ENCODE measurements at places on chromosomes 6 and 20.

DNA sequence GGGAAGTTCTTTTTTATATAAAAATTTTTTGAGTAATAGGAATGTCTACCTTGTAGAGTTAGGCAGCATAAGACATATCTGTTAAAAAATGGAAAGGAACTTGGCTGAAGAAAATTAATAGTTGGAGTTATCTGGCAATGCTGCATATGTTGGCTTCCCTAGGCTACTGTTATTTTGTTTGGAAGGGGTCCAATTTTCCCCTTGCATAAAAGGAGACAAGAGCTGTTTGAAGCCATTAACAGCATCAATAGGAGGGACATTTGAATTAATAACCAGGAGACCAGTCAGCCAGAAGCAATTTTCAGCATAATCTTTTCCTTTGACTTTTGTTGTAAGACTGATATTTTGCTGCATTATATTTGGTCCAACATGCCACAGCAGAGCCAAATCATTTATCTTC, 80.9 kb upstream of the TAB2 start:
- no peak overlapping the region for H3K27ac ChIP-seq
- no peak overlapping the region for H3K4me3 ChIP-seq
- H3K36me3 ChIP-seq, result no peaks in the 10 kb centered on the region
- H3K4me1 ChIP-seq, result peaks cover 34% of the 10 kb centered on the region

DNA sequence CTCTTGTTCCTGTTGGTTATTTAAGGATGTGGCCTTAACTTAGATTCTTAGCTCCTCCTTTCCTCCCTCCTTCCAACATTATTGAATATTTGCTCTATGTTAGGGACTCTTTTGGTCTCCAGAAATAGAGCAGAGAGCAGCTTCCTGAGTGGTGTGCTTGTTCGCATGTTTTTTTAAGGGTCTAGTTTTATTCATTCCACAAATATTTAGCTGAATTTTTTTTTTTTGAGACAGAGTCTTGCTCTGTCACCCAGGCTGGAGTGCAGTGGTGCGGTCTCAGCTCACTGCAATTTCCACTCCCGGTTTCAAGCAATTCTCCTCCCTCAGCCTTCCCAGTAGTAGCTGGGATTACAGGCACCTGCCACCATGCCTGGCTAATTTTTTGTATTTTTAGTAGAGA, 169.2 kb downstream of the ZFAND3 start:
- H3K27ac ChIP-seq, result no peak overlapping the region
- H3K4me3 ChIP-seq, result no peak overlapping the region
- H3K4me1 ChIP-seq, result no peaks in the 10 kb centered on the region
- DNase-seq, result no peak
- no peaks in the 10 kb centered on the region for H3K36me3 ChIP-seq

GRCh38 chr20:62879275-62880146, 17.9 kb upstream of the TCFL5 start:
- H3K4me1 ChIP-seq, result peaks cover 5% of the 10 kb centered on the region
- no peak overlapping the region for H3K4me3 ChIP-seq
- no peak for DNase-seq
- peaks cover 37% of the 10 kb centered on the region for H3K36me3 ChIP-seq
- H3K27me3 ChIP-seq, result no peaks in the 10 kb centered on the region

DNA sequence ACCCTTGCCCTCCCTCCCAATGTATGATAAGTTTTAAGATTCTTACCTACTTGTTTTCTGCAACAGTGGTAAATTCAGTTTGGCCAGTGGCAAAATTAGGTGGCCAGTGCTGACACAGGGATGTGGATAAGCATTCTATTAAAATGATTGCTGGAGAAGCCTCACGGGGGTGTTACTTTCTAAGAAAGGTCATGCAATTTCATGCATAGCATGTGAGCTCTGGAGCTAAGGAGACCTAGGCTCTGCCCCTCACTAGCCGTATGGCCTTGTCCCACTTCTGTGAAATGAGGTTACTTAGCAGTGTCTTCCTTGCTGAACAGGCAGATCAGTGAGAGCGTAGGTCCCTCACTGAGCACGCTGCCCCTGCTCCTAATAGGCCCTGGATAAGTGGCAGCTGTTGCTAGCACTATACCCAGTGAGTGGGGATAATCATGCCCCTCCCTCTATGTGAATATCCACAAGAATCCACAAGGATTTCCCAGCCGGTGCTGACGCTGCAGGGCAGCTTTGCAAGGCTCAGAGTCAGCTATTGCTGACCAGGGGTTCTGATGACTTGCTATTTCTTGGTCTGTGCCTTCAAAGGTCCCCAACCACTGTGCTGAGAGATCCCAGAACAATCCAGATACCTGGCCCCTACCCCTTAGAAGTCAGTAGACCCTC, 86.5 kb upstream of the MRPS10 start:
- H3K4me3 ChIP-seq, result no peak overlapping the region
- H3K4me1 ChIP-seq, result no peaks in the 10 kb centered on the region
- no peak overlapping the region for H3K27ac ChIP-seq
- DNase-seq, result no peak
- no peaks in the 10 kb centered on the region for H3K27me3 ChIP-seq

DNA sequence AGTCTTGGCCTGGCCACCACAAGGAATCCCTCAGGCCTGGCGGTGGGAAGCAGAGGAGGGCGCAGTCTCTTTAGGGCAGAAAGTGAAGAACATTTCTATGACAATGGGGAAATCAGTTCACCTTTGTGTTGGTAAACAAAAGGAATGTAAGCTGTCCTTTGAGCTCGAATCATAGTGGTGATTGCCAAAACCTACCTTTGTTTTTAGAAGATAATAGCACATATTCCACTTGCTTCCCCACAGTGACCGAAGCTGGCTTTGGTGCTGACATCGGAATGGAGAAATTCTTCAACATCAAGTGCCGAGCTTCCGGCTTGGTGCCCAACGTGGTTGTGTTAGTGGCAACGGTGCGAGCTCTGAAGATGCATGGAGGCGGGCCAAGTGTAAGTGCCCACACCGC, 144.1 kb downstream of the MTHFD1L start:
- no peak overlapping the region for H3K27ac ChIP-seq
- peaks cover 51% of the 10 kb centered on the region for H3K36me3 ChIP-seq
- H3K4me1 ChIP-seq, result no peaks in the 10 kb centered on the region
- no peaks in the 10 kb centered on the region for H3K27me3 ChIP-seq
- H3K4me3 ChIP-seq, result no peak overlapping the region

DNA sequence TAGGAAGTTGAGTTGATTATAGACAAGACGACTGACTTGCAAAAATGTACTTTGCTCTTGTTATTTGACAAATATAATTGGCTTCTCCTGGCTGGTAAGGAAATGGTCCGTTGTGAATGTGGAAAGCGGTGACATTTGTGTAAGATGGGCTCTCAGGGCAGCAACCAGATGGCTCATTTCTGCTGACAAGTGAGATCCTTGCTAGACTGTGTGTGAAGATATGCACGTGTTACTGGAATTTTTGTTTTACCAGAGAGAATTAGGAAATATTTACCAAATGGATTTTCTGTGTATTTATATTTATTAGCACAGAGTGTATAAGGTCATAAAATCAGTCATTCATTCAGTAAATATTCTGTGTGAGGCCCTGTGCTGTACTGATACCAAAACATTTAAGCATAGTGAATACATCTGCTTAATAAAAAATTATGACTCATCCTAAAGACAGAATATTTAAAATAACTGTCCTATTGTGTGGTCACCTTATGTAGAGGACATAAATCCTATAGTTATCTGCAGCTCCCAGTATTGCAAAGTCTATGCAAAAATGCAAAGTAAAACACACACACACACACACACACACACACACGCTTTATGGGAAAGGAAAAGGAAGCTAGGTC, 109.9 kb upstream of the ASF1A start:
- no peaks in the 10 kb centered on the region for H3K36me3 ChIP-seq
- no peak overlapping the region for H3K4me3 ChIP-seq
- H3K27me3 ChIP-seq, result no peaks in the 10 kb centered on the region
- H3K27ac ChIP-seq, result no peak overlapping the region

All from DND-41 (cell line).